Large intestine (tissue), 12 donors: ENCODE measurements at places on chromosomes 4 and X. TPM values are rescaled to one million over a fixed set of nuclear protein-coding genes. Genes with fewer than 3 reads are reported as not detected.
A peak's percentile ranks its signal among the peaks of the same experiment; 100 is the strongest.

Gene PCDH11X
- polyA plus RNA-seq = 0.01 TPM

Gene POU3F4
- polyA plus RNA-seq = not detected

Gene MTNR1A
- polyA plus RNA-seq = 0.48 TPM

DNA sequence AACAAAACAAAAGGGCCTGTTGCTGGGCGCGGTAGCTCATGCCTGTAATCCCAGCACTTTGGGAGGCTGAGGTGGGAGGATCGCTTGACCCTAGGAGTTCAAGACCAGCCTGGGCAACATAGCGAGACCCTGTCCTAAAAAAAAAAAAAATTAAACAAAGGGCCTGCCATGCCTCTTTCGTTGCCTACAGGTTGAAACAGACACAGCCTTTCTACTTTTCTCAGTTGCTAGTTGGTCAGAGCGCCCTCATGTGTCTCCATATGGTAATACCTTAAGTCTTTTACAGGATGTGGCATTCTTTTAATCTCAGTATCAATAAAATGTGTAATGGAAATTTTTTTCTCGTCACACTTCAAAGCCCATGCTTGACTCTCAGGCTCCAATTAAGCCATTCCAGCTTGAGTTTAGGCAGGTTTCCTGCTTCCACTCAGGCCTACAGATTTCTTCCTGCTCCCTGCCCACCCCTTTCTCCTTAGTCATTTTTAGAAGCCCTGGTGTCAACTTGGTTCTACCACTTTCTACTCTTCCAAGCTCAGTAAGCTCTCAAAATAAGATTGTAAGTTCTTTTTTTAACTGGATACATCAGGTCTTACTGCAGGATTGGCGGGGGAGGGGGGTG lies 4.6 kb upstream of the SOWAHD start:
- no peaks in the 10 kb centered on the region for H3K36me3 ChIP-seq
- DNase-seq = no peak

DNA sequence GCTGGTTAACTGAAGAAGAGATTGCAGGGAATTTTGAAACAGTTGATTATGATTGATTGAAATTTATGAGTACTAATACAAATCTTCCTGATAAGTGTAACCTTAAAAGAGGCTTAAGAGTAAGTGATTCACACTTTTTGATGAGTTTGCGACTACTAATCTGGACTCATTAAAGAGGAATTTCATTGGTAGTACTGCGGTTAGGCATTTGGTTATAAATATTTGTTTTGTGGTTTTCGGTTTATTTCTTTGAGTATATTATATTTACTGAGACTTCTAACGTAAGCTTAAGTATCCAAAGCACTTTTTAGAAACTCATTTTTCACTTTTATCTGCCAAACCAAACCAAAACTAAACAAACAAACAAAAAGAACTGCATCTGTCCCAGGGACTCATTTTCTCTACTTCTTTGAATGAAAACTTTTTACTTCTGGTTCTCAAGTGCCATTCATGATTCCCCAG lies 20.7 kb downstream of the SLIT2 start:
- no peaks in the 10 kb centered on the region for H3K36me3 ChIP-seq
- no peaks in the 10 kb centered on the region for H3K4me1 ChIP-seq
- no peak overlapping the region for H3K4me3 ChIP-seq

GRCh38 chrX:16479206-16479869 lies 170.6 kb upstream of the S100G start:
- H3K4me1 ChIP-seq = no peaks in the 10 kb centered on the region
- DNase-seq = peak; percentile 76
- no peaks in the 10 kb centered on the region for H3K27me3 ChIP-seq

DNA sequence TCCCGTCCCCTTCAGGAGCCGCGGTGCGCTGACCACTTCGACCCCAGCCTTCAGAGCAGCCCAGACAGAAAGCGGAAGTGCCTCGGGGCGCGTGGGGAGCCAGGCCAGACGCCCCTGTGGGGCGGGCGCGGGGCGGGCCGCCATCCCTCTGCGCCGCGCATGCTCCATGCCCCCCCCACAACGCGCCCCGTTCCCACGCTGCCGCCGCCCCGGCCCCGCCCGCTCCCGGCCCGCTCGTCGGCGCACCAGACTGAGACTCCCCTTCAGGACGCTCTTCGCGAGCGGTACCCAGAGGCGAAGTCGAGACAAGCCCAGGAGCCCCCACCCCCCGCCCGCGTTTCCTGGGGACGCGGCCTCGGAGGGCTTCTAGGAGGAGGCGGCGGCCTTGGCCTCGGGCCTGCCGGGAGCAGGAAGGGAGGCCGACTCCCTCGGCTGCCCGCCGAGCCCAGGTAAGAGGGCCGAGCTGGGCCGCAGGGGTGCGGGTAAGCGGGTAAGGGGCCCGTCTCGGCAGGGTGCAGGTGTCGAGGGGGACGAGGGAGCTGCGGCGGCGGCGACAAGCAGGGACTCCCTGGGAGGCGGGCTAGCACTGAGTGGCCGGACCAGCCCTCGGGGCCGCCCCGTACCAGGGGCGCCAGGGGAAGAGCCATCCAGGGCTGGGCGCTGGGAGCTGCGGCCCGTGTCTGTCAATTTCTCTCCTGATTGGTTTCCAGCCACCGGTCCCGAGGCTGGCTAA lies at the start of gene ZFP92:
ZFP92 (plus strand) TSS at position 218 of the 733 bp plus-strand sequence. CDS start 6,851 bp downstream, outside the sequence.
- H3K36me3 ChIP-seq = no peaks in the 10 kb centered on the region
- DNase-seq = peak; percentile 58
- peaks cover 7% of the 10 kb centered on the region for H3K4me1 ChIP-seq
- H3K27me3 ChIP-seq = no peaks in the 10 kb centered on the region

GRCh38 chrX:120813982-120814381 lies 61.7 kb downstream of the CT47B1 start:
- no peak for DNase-seq
- H3K4me3 ChIP-seq = no peak overlapping the region
- H3K4me1 ChIP-seq = no peaks in the 10 kb centered on the region
- H3K27ac ChIP-seq = no peak overlapping the region
- H3K27me3 ChIP-seq = no peaks in the 10 kb centered on the region

DNA sequence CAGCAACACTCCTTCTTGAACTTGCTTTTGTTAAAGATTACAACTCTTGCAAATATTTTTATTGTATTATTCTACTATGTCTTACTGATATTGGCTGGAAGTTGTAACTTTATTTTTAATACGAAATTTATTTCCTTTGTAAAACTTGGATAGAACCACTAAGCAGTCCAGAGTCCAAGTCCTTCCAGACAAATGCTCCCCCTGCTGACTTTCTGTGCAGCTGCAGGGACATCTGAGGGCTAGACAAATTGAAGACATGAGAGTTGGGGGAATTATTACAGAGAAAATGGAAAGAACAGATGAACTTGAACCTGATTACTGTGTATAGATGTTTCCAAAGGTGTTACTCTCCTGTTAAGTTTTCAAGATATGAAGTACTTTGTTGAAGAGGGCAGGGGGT lies 238.8 kb downstream of the GRIA3 start:
- no peaks in the 10 kb centered on the region for H3K36me3 ChIP-seq
- DNase-seq = no peak
- no peaks in the 10 kb centered on the region for H3K4me1 ChIP-seq
- no peak overlapping the region for H3K4me3 ChIP-seq
- no peaks in the 10 kb centered on the region for H3K27me3 ChIP-seq

GRCh38 chr4:67935888-67936287 lies 27.4 kb downstream of the TMPRSS11A start:
- no peaks in the 10 kb centered on the region for H3K27me3 ChIP-seq
- H3K36me3 ChIP-seq = no peaks in the 10 kb centered on the region
- H3K27ac ChIP-seq = no peak overlapping the region
- peaks cover 2% of the 10 kb centered on the region for H3K4me1 ChIP-seq
- no peak overlapping the region for H3K4me3 ChIP-seq

DNA sequence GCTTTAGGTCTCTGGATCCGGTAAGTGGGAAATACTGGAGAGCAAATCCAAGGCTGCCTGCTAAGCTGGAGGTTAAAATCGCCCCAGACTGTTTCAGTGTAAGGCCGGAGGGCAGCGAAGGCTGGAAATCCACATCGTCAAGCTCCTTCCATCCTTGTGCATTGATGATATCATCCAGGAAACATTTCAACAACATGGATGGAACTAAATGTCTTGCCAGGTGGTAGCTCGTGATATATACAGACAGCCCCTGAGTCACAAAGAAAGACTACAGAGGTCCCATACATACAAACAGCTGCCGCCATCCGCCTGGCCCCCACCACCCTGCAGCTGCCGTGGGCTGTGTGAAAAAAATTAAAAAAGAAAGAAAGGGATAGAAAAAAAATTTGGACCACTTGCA lies 148.9 kb upstream of the RBPJ start:
- H3K36me3 ChIP-seq = no peaks in the 10 kb centered on the region
- no peak overlapping the region for H3K27ac ChIP-seq
- H3K27me3 ChIP-seq = no peaks in the 10 kb centered on the region
- H3K4me1 ChIP-seq = peaks cover 10% of the 10 kb centered on the region

- H3K27me3 ChIP-seq = no peaks in the 10 kb centered on the region
- no peaks in the 10 kb centered on the region for H3K4me1 ChIP-seq
- H3K36me3 ChIP-seq = no peaks in the 10 kb centered on the region
These were observed 47.0 kb downstream of the AFF1 start for GRCh38 chr4:86981789-86982188.
